Pancreas (tissue), 10 donors: ENCODE measurements at places on chromosomes 7 and 10. TPM values are rescaled to one million over a fixed set of nuclear protein-coding genes. Genes with fewer than 3 reads are reported as not detected.

GRCh38 chr7:121394709-121395140 lies 1.4 kb downstream of the FAM3C start:
- no peaks in the 10 kb centered on the region for H3K27me3 ChIP-seq
- DNase-seq: no peak
- peaks cover 34% of the 10 kb centered on the region for H3K4me1 ChIP-seq
- H3K36me3 ChIP-seq: no peaks in the 10 kb centered on the region

- H3K4me3 ChIP-seq: no peak overlapping the region
- no peaks in the 10 kb centered on the region for H3K4me1 ChIP-seq
- no peak overlapping the region for H3K27ac ChIP-seq
- no peaks in the 10 kb centered on the region for H3K27me3 ChIP-seq
- no peak for DNase-seq
- H3K36me3 ChIP-seq: no peaks in the 10 kb centered on the region
Measured at GRCh38 chr10:30038781-30039536, 20.4 kb downstream of the JCAD start.

DNA sequence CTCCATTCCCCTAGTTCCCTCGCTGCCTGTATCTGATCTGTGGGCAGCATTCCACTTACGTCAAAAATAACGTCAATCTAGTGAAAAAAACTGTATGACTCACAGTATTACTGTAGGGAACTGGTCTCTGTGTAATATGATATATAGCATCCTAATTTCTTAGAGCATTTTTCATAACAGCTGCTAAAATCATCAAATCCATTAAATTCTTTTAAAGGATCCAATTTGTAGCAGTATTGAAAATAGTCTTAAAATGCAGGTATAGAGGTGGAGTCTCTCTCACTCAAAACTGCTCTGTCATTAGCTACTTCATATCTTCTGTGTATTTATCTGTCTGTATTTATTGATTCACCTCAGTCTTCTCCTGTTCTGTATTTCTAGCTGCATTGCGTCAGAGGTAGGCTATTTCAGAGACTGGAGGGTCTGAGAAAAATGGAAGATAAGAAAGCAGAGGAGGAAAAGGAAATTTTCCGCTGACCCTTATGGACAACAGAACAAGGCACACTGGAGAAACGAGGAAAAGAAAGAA lies 59.9 kb downstream of the PON1 start:
- H3K4me3 ChIP-seq: no peak overlapping the region
- no peaks in the 10 kb centered on the region for H3K27me3 ChIP-seq
- no peak overlapping the region for H3K27ac ChIP-seq
- H3K4me1 ChIP-seq: no peaks in the 10 kb centered on the region

- no peaks in the 10 kb centered on the region for H3K27me3 ChIP-seq
- H3K4me1 ChIP-seq: no peaks in the 10 kb centered on the region
- no peak overlapping the region for H3K27ac ChIP-seq
- no peaks in the 10 kb centered on the region for H3K36me3 ChIP-seq
- no peak overlapping the region for H3K4me3 ChIP-seq
- no peak for DNase-seq
Measured at GRCh38 chr10:11533328-11533781, 78.1 kb downstream of the USP6NL start.

- H3K27me3 ChIP-seq: no peaks in the 10 kb centered on the region
- no peak overlapping the region for H3K27ac ChIP-seq
- no peaks in the 10 kb centered on the region for H3K36me3 ChIP-seq
- H3K4me1 ChIP-seq: no peaks in the 10 kb centered on the region
Measured at GRCh38 chr10:128854963-128855362, 612.1 kb upstream of the MGMT start.

- no peaks in the 10 kb centered on the region for H3K4me1 ChIP-seq
- DNase-seq: no peak
- H3K27me3 ChIP-seq: no peaks in the 10 kb centered on the region
Measured at GRCh38 chr10:19706904-19707303, 109.3 kb upstream of the PLXDC2 start.

GRID1 gene
- 0.67 TPM for total RNA-seq

NPC1L1 gene
- total RNA-seq: 0.98 TPM
